ENCODE measurements at places on chromosomes 4 and X.

DNA sequence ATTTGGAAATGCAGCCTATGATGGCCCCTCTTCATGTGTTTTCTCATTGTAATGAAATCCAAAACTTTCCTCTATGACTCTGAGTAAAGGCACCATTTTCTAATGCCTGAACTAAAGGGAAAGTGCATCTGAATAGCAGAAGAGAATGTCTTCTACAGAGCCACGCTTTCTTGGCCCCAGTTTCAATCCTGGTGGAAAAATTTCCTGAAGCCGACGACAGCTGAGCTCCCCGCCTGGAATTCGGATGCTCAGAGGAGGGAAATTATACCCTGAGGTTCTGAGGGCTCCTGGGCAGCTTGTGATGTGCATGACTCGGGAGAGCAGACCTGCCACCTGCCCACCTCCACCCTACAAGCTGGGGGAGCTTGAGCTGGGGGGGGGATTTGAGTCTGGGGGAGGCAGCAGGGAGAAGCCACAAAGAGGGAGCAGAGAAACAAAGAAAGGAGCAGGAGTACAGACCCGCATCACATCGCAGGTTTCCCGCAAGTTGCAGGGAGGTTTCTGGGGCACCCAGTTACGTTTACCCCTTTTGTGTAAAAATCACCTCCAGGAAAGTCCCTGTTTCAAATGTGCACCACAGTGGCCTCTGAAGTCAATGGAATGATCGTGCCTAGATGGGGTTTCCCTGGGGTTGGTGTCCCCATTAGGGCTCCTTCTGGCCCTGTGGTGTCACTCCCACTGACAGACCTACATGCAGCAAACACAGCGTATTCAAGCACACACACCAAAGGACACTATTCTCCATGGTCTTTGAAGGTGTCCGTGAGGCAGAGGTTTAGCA lies 145.6 kb upstream of the RBPJ start:
- DNase-seq = no peak
- peaks cover 5% of the 10 kb centered on the region for H3K4me1 ChIP-seq
- no peak overlapping the region for H3K4me3 ChIP-seq
- H3K27me3 ChIP-seq = no peaks in the 10 kb centered on the region

DNA sequence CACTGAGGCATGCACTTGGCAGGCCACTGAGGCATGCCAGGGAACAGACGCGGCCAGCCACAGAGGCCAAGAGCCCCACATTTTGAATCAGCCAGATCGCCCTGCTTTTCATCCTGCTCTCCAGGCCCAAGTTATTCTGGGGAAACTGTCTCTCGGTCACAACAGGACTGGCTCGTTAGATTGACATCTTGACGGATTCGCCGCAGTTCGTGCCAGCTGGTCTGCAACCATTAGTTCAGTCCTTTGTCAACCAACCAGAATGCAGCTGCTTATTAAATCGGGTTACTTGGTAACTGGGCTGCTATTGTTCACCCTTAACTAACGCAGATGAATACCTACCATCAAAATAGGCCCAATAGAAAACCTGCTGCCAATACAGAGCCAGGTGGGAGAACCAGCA lies 16.7 kb downstream of the CLDN34 start:
- H3K27ac ChIP-seq = no peak overlapping the region
- no peaks in the 10 kb centered on the region for H3K4me1 ChIP-seq
- no peaks in the 10 kb centered on the region for H3K36me3 ChIP-seq
- DNase-seq = no peak
- H3K4me3 ChIP-seq = no peak overlapping the region

DNA sequence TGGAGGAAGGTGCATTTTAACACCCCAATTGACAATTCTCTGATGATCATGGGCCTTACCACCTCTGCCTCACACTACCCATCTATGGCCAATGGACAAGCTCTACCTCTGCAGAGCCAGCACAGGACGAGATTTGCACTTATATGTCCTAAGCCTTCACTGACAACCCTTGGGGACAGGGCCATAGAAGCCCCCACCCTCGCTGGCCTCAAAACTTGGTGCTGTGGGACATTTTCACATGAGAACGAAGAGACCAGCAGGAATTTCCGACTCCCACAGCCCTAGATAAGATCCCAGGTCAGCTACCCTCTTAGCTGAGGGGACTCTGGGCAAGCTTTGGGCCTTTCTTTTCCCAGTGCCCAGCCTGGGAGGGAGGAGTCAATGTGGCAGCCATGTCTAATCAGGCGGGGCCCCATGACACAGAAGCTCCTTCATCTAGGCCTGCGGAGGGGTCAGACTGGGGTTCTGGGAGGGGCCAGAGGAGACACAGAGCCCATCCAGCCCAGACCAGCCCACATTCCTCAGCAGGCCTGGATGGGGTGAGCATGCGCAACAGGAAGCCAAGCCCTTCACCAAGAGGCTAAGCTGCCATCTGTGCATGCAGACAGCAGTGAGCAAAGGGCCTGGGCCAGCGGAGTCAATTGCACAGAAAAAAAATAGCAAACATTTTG lies 12.1 kb downstream of the PJA1 start:
- peak overlapping the region; percentile 94 for H3K27ac ChIP-seq
- DNase-seq = peak; percentile 86
- H3K4me1 ChIP-seq = peaks cover 11% of the 10 kb centered on the region
- H3K36me3 ChIP-seq = no peaks in the 10 kb centered on the region

DNA sequence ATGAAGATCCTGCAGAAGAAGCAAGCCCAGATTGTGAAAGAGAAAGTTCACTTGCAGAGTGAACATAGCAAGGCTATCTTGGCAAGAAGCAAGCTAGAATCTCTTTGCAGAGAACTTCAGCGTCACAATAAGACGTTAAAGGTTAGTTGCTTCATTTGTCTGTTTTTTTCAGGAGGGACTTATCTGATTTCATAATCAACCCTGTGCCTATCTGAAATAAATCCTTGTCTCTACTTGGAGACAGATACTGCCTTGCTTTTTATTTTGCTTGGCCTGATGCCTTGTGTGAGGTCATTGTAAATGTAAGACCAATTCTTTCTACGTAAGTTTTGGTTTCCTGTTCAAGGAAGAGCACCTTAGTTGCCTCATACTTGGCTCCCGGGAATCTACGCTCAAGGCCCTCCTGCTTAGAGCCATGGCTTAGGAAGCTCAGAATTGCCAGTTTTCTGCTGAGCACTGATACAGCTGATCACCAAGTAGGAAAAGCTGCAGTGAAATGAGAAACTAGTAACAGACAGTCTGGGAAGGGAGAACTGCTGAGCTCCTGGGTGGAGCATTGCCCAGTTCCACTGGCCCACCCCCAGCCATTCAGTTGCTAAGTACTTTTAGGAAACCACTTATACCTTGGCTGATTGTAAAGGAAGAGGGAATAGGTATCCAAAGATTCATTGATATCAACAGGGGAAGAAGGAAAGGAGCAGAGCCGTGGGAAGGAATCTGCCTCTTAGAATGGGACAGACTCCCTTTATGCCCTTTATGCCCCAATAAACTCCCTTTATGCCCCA lies 41.8 kb downstream of the RBBP7 start:
- H3K4me3 ChIP-seq = no peak overlapping the region
- H3K4me1 ChIP-seq = peaks cover 6% of the 10 kb centered on the region
- no peaks in the 10 kb centered on the region for H3K27me3 ChIP-seq
- no peak for DNase-seq
- no peak overlapping the region for H3K27ac ChIP-seq

DNA sequence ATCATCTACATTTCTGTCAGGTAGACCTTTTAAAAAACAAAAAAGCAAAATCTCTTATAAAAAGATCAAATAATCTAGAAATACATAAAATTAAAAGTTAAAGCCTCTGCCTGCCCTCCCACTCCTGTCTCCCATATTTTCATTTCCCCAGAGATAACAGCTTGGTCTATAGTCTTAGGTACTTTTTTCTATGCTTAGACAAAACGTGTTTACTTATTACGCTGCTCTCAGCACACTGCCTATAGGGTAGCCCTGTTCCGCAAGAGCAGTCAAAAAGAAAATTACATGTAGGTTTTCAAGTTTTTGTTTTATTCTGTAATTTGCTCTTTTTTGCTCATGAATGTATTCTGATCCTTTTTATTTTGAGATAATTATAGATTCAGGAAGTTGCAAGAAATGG lies 73.3 kb downstream of the TAF1 start:
- no peak overlapping the region for H3K27ac ChIP-seq
- no peaks in the 10 kb centered on the region for H3K27me3 ChIP-seq
- no peaks in the 10 kb centered on the region for H3K36me3 ChIP-seq
- no peak for DNase-seq

DNA sequence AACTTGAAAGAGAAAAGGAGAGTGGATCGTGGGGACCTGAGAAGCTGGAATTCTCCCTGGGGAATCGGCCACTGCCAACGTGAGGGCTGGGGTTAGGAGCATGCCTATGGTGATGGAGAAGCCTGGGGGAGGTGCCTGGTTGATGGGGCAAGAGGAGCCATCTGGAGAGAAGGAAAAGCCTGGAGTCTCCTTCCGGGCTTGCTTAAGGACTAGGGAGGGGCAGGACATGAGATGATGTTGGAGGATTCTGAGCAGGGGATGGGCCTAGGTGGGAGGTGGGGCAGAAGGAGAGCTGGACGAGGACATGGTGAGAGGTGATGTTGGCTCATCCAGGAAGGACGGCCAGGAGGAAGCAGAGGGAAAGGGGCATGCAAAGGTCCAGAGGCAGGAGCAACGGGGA lies 35.0 kb upstream of the GYG2 start:
- H3K4me3 ChIP-seq = no peak overlapping the region
- no peaks in the 10 kb centered on the region for H3K36me3 ChIP-seq
- no peaks in the 10 kb centered on the region for H3K4me1 ChIP-seq

DNA sequence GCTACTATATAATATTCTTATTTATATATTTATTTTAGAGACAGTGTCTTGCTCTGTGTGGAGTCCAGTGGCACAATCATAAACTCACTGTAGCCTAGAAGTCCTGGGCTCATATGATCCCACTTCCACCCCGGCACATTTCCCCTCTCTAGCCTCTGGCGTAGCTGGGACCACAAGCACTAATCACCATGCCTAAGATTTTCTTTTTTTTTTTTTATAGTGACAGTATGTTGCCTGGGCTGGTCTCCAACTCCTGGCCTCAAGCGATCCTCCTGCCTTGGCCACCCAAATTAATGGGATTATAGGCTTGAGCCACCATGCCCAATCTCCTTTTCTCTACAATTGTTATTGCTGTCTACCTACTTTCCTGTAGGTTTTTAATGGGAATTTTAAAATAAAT lies 74.1 kb upstream of the BMP3 start:
- H3K27ac ChIP-seq = no peak overlapping the region
- no peak overlapping the region for H3K4me3 ChIP-seq
- DNase-seq = no peak
- H3K36me3 ChIP-seq = no peaks in the 10 kb centered on the region
- H3K27me3 ChIP-seq = no peaks in the 10 kb centered on the region
- no peaks in the 10 kb centered on the region for H3K4me1 ChIP-seq

DNA sequence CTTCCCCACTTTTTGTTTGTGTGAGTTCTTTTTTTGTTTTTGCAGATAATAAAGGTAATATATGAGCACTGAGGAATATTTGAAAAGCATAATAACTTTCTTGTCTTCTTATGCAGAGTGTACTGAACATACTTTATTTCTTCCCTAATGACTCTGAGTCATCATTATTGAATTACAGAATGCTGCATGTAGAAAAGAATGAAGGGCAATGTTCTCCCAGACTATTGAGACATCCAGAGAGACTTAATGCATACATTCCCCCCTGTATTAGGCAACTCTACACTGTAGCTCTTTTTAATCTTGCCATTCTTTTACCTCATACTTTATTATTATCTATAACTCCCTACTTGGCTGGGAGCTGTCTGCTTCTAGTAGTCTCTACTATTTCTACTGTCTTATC lies 240.5 kb upstream of the ANKRD50 start:
- H3K4me1 ChIP-seq = no peaks in the 10 kb centered on the region
- H3K36me3 ChIP-seq = no peaks in the 10 kb centered on the region
- no peaks in the 10 kb centered on the region for H3K27me3 ChIP-seq
- DNase-seq = peak; percentile 92
- no peak overlapping the region for H3K4me3 ChIP-seq

DNA sequence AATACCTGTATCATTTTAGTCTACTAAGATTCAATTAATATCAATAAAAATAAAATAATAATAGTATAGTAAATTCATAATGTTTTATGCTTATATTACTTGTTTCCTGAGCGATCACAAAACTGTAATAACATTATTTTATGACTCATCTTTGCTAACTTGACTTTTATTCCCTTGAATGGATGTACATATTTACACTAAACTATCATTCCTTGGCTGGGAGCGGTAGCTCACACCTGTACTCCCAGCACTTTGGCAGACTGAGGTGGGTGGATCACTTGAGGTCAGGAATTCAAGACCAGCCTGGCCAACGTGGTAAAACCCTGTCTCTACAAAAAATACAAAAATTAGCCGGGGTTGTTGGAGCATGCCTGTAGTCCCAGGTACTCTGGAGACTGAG lies 104.0 kb upstream of the SLC34A2 start:
- DNase-seq = no peak
- H3K36me3 ChIP-seq = no peaks in the 10 kb centered on the region
- no peaks in the 10 kb centered on the region for H3K4me1 ChIP-seq
- no peak overlapping the region for H3K27ac ChIP-seq
- no peaks in the 10 kb centered on the region for H3K27me3 ChIP-seq

- H3K36me3 ChIP-seq = no peaks in the 10 kb centered on the region
- no peaks in the 10 kb centered on the region for H3K4me1 ChIP-seq
- H3K27me3 ChIP-seq = no peaks in the 10 kb centered on the region
- H3K27ac ChIP-seq = no peak overlapping the region
- no peak overlapping the region for H3K4me3 ChIP-seq
Measured at GRCh38 chrX:30657196-30658161, 4.3 kb downstream of the GK start.

DNA sequence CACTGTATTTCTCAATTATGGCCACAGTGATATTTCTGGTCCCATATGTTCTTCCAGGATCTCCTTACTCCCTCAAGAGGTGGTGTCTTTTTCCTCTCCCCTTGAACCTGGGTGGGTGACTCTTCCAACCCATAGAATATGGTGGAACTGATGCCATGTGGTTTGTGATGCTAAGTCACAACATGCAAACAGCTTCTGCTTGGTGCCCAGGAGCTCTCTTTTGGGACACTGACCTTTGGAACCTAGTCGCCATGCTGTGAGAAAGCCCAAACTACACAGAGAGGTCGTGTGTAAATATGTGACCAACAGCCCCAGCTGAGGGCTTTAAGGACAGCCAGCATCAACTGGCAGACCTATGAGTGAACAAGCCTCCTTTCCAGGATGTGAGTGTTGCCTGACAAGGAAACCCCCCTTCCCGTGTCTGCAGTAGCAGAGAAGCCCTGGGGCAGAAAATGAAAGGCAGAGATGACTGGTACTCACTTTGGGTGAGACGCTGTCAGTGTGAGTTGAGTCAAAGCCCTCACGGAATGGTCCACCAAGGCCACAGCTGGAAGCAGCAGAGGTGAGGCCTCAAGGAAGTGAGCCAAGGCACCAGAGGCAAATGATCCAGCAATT lies 223.4 kb downstream of the BCOR start:
- DNase-seq = no peak
- H3K27me3 ChIP-seq = no peaks in the 10 kb centered on the region
- no peak overlapping the region for H3K4me3 ChIP-seq
- H3K36me3 ChIP-seq = no peaks in the 10 kb centered on the region
- H3K4me1 ChIP-seq = peaks cover 9% of the 10 kb centered on the region

GRCh38 chr4:156538210-156538609 lies 433.4 kb downstream of the PDGFC start:
- no peaks in the 10 kb centered on the region for H3K4me1 ChIP-seq
- H3K36me3 ChIP-seq = no peaks in the 10 kb centered on the region
- H3K4me3 ChIP-seq = no peak overlapping the region
- no peak overlapping the region for H3K27ac ChIP-seq
- DNase-seq = no peak
